ENCODE measurements at places on chromosomes 6 and 20. TPM values are rescaled to one million over a fixed set of nuclear protein-coding genes. Genes with fewer than 3 reads are reported as not detected.

DNA sequence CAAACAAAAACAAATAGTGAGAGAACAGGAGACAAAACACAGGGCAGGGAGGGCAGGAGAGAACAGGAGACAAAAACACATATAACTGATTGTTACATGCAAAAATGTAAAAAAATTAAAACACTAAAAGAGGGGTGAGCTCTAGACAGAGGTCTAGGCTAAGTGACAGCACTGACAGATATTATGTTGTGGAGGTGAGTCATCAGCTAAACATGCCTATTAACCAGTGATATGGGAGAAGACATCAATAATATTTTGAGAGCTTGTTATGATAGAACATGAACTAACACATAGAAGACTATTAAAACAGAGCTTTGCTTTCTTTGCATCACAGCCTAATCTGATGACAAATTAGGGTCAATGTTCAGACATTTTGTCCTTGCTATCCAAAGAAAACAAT is 972.7 kb downstream of the PRIM2 start:
- no peak overlapping the region for H3K4me3 ChIP-seq
- no peaks in the 10 kb centered on the region for H3K36me3 ChIP-seq
- H3K27me3 ChIP-seq = no peaks in the 10 kb centered on the region
- no peak for DNase-seq
- no peak overlapping the region for H3K27ac ChIP-seq

DNA sequence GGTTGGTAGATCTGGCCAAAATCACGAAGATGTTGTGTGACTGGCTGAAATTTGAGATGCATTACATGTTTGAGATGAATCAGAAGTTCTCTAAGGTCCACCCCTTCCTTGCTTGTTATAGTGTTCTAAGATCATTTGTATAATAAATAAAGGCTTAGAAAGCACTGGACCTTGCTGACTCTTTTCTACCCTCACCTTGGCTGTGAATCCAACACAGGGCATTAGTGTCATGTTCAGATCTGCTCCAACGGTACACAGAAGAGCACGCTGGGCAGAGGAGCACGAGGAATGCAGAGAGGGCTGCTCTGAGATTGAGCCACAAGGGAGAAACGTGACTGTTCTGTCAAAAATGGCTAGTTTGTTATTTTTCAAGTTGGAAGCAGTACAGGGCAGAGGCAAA is 169.5 kb upstream of the HDAC2 start:
- no peaks in the 10 kb centered on the region for H3K36me3 ChIP-seq
- H3K4me3 ChIP-seq = no peak overlapping the region
- DNase-seq = no peak
- peaks cover 14% of the 10 kb centered on the region for H3K27me3 ChIP-seq
- no peak overlapping the region for H3K27ac ChIP-seq

DNA sequence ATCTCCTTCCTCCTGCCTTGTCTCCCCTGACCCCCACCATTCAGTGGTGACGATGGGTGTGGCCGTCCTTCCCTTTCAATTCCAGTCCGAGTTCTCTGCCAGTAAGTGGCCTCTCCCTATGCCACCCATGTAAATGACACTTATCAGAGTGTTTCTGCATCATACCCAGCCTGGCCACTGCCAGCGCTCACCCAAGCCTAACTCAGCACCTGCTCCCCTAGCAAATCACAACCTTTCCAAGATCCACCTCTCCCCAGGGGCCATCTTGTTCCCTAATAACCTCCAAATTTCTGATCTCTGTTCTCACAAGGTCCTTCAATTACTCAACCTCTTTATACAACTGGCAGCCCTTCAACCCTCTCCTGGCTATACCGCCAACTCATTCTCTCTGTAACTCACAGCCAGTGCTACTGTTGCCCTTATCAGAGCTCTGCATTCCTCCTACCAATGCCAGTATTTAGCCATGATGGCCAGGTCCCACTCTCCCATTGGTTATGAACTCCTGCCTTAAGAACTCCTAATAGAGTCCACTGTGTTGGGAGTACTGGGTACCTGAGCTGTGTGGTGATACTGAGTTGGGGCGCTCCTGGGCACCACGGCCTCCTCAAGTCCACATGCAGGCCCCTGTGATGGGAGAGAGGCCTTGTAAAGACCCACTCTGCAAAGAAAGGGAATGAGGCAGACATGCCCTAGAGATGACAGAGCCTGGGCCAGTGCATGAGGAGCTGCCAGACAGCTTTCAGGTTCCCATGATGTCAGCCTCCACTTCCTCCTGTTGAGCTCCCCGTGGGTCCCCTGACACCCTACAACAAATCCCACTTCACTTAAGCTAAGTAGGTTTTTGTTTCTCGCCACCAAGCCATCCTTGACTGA is 187.4 kb upstream of the RREB1 start:
- H3K27ac ChIP-seq = no peak overlapping the region
- no peaks in the 10 kb centered on the region for H3K36me3 ChIP-seq
- peaks cover 28% of the 10 kb centered on the region for H3K27me3 ChIP-seq
- DNase-seq = no peak
- H3K4me3 ChIP-seq = no peak overlapping the region

- H3K4me1 ChIP-seq = peaks cover 9% of the 10 kb centered on the region
- H3K27ac ChIP-seq = no peak overlapping the region
- no peak for DNase-seq
- no peak overlapping the region for H3K4me3 ChIP-seq
These were observed 192.4 kb downstream of the CD83 start for GRCh38 chr6:14309951-14310445.

GRCh38 chr20:6714279-6714711 is 53.2 kb upstream of the BMP2 start:
- no peak overlapping the region for H3K4me3 ChIP-seq
- no peaks in the 10 kb centered on the region for H3K27me3 ChIP-seq
- no peaks in the 10 kb centered on the region for H3K4me1 ChIP-seq
- no peak for DNase-seq
- no peak overlapping the region for H3K27ac ChIP-seq
- H3K36me3 ChIP-seq = no peaks in the 10 kb centered on the region

DNA sequence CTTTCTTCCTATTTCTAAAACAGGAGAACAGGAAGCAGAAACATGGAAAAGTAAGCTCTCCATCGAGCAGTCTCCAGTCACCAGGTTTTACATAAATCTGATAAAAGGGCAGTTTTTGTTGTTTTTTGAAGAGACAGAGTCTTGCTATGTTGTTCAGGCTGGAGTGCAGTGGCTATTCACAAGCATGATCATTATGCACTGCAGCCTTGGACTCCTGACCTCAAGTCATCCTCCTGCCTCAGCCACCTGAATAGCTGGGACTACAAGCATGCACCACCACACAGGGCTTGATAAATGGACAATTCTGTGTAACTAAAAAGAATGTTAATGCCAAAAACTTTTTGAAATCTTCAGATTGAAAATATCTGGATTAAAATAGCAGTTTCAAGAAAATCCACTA is 23.8 kb downstream of the SAMHD1 start:
- no peak for DNase-seq
- H3K4me1 ChIP-seq = peaks cover 55% of the 10 kb centered on the region
- peaks cover 51% of the 10 kb centered on the region for H3K36me3 ChIP-seq

DNA sequence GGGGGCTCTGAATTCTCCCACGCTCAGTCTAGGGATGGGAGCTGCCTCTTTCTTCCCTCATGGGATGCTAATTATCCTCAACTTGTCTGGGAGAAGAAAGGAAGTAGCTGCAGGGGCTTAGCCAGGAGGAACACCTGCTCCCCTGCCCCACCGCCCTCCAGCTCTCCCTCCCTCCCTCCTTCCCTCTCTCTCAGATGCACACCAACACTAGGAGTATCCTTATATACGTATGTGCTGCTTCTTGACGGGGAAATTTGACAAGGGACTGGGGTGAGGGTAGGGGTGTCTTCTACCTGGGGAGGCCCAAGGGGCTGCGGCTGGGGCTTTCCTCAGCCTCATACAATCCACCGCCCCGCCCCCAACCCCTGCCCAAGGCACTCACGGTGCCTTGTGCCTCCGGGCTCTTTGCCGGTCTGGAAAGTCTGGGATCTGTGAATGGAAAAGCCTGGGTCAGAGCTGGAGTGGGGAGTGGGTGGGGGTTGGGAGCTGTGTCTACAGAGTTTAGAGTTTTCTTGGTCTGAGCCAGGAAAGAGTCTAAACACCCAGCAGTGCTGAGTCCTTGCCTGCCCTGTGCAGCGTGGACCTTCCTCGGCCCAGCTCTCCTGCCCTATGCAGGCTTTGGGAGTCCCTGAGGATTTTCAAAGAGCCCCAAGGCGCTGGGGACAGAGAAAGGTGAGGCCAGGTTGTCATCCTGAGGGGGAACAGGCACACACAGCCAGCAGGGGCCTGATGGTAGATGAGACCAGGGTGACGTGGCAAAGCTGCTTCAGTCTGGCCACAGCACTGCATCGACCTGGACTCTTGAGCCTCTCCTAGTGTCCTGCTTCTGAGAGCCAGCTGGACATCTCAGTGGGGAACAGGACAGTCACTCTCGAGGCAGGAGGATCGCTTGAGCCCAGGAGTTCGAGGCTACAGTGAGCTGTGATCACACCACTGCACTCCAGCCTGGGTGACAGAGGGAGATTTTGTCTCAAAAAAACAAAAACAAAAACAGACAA is 29.3 kb upstream of the EMILIN3 start:
- H3K4me3 ChIP-seq = no peak overlapping the region
- DNase-seq = no peak
- H3K36me3 ChIP-seq = no peaks in the 10 kb centered on the region
- H3K4me1 ChIP-seq = peaks cover 2% of the 10 kb centered on the region
- H3K27ac ChIP-seq = no peak overlapping the region
- no peaks in the 10 kb centered on the region for H3K27me3 ChIP-seq

DNA sequence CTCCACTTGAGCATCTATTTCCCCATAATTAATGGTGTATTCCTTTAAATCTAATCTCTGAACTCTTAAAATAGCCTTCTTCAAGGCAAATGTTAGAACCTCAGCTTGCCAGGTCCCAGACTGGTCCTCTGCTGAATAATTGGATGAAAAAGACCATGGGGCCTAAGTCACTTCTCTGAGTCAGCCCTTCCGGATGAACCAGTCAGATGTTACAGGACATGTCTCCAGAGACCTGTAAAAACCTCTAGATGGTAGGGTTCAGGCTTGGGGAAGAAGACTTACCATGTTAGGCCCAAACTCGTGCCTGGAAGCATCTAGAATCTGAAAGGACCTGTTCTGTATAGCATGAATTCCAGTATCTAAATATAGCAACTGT is 97.3 kb downstream of the CDKAL1 start:
- H3K4me3 ChIP-seq = no peak overlapping the region
- H3K36me3 ChIP-seq = peaks cover 7% of the 10 kb centered on the region
- no peak for DNase-seq

- no peak for DNase-seq
- H3K27ac ChIP-seq = no peak overlapping the region
- H3K4me3 ChIP-seq = no peak overlapping the region
These were observed 586.9 kb upstream of the ARID1B start for GRCh38 chr6:156190270-156190669.

DNA sequence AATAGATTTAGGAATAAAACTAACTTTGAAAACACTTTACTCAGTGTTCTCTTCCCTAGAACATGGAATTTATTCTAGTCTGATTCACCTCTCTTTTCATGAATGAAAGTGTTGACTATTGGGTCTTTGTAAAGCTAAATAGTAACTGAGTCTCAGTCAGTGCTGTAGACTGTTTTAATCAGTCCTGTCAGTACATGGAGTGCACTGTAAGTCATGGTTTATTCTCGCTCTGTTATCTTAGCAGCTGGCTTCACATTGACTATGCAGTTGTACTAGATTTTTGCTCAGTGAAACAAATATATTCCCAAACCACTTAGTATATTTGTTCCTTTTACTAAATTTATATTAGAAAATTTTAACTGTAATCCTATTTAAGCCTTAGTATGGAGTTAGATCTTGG is 15.1 kb upstream of the ACAT2 start:
- peaks cover 59% of the 10 kb centered on the region for H3K36me3 ChIP-seq
- H3K4me1 ChIP-seq = peaks cover 11% of the 10 kb centered on the region
- DNase-seq = no peak
- no peaks in the 10 kb centered on the region for H3K27me3 ChIP-seq
- H3K4me3 ChIP-seq = no peak overlapping the region
- no peak overlapping the region for H3K27ac ChIP-seq

DNA sequence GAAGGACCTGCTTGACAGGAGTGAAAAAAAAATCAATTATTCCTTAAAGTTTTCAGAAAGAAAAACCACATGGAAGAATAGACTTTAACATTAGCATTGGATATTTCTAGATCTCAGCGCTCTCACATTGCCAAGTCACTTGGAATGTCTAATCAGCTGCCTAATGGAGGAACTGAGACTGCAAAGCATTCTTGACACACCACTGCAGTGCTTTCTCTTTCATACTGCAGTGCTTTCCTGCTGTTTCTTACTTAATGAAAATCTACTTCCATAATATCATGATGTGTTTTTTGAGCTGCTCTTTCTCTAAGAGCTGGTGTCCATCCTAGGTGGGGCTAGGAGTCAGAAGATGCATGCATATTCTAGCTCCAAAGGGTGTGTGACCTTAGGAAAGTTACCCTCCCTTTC is 20.4 kb upstream of the MCM3 start:
- DNase-seq = no peak
- no peaks in the 10 kb centered on the region for H3K27me3 ChIP-seq
- peak overlapping the region; percentile 74 for H3K27ac ChIP-seq
- peak overlapping the region; percentile 28 for H3K4me3 ChIP-seq

- no peak for DNase-seq
- no peaks in the 10 kb centered on the region for H3K4me1 ChIP-seq
- H3K4me3 ChIP-seq = no peak overlapping the region
- H3K27me3 ChIP-seq = no peaks in the 10 kb centered on the region
These were observed 151.6 kb upstream of the GMDS start for GRCh38 chr6:2396846-2397630.

GRCh38 chr20:32505723-32506473 is 79.2 kb downstream of the NOL4L start:
- peak overlapping the region; percentile 62 for H3K27ac ChIP-seq
- H3K4me3 ChIP-seq = no peak overlapping the region
- no peaks in the 10 kb centered on the region for H3K27me3 ChIP-seq
- no peak for DNase-seq
- H3K36me3 ChIP-seq = peaks cover 4% of the 10 kb centered on the region

- no peaks in the 10 kb centered on the region for H3K36me3 ChIP-seq
- DNase-seq = no peak
- H3K27ac ChIP-seq = no peak overlapping the region
- no peak overlapping the region for H3K4me3 ChIP-seq
- H3K27me3 ChIP-seq = peaks cover 1% of the 10 kb centered on the region
- no peaks in the 10 kb centered on the region for H3K4me1 ChIP-seq
These were observed 89.3 kb downstream of the HAO1 start for GRCh38 chr20:7850775-7851490.

- peaks cover 16% of the 10 kb centered on the region for H3K36me3 ChIP-seq
- H3K27ac ChIP-seq = no peak overlapping the region
- DNase-seq = no peak
- H3K27me3 ChIP-seq = no peaks in the 10 kb centered on the region
These were observed 7.2 kb downstream of the FAM120B start for GRCh38 chr6:170313716-170314295.

DNA sequence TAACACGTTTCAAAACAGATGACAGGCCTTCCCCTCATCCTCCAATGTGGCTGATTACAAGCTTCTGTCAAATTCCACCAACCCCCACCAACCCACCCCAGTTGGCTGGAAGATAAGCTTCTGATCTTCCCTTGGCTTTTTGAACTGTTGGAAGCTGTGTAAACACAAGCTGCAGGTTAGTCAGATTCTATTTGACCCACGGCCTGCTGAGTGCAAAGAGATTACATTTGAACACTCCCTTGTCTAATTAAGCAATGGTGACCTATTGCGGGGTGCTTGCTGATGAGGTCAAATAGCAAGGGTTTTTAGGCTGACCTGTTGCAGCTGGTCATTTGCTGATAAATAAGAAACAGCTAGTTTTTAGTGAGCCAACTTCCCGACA is 379.7 kb downstream of the BMP2 start:
- no peaks in the 10 kb centered on the region for H3K27me3 ChIP-seq
- no peaks in the 10 kb centered on the region for H3K36me3 ChIP-seq
- no peak overlapping the region for H3K27ac ChIP-seq
- DNase-seq = no peak

The PTGIS gene
- 1.8 TPM for total RNA-seq

The PSORS1C1 gene
- total RNA-seq = not detected

The PHACTR3 gene
- not detected for total RNA-seq

The BNIP5 gene
- total RNA-seq = not detected
